ENCODE measurements at places on chromosomes 4 and X. TPM values are rescaled to one million over a fixed set of nuclear protein-coding genes. Genes with fewer than 3 reads are reported as not detected.

- no peak for DNase-seq
- no peak overlapping the region for H3K27ac ChIP-seq
- H3K36me3 ChIP-seq = no peaks in the 10 kb centered on the region
- no peak overlapping the region for H3K4me3 ChIP-seq
These were observed 52.3 kb upstream of the TRPC5OS start for GRCh38 chrX:111823703-111824102.

DNA sequence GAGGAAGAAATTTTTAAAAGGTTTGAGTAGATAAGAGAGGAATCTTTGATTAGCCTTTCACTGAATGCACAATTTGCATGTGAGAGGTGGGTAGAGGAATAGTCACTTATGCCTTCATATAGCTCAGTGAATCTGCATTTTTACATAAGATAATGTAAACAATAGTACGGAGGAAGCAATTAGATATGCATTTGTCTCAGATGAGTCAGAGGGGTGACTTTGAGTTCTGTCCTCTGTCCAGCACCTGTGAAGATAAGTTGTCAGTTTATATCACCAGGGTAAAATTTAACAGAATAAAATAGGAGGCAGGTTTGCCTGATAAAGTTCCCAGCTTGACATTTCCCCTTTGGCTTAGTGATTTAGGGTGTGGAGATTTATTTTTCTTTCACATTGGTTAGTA is 841.9 kb downstream of the PCDH18 start:
- DNase-seq = no peak
- no peaks in the 10 kb centered on the region for H3K4me1 ChIP-seq
- H3K36me3 ChIP-seq = no peaks in the 10 kb centered on the region
- no peak overlapping the region for H3K4me3 ChIP-seq
- no peak overlapping the region for H3K27ac ChIP-seq

GRCh38 chrX:133685822-133686221 is 270.5 kb upstream of the GPC4 start:
- H3K27ac ChIP-seq = no peak overlapping the region
- DNase-seq = no peak
- H3K4me3 ChIP-seq = no peak overlapping the region
- no peaks in the 10 kb centered on the region for H3K4me1 ChIP-seq
- no peaks in the 10 kb centered on the region for H3K27me3 ChIP-seq

HTRA3 gene
- 13.0 TPM for total RNA-seq

SLC39A8 gene
- 8.6 TPM for total RNA-seq

NSG1 gene
- 32.9 TPM for total RNA-seq

DNA sequence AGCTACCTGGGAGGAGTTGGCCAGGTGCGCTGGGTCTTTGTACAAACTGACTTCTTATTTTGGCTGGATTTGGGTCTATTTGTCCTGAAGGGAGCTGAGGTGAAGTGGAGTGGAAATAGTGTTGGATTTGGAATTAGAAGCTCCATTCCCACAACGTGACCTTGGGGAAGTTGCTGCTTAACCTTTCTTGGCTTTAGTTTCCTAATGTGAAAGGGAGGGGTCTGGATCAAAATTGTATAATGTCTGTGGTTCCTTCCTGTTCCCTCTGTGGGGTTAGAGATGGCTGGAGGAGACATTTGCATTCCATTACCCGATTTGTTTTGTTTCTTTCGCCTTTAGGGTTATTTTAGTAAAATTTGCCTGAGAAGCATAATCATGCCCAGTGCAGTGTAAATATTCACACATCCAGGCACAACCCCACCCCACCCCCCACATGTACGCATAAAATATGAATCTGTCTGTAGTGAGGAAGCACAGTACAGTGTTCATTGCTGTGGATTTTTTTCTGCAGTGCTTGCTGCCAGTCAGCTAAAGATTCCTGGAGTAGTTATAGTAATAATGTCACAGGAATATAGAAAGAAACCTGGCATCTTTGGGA is 21.5 kb downstream of the JADE1 start:
- H3K27me3 ChIP-seq = no peaks in the 10 kb centered on the region
- peaks cover 43% of the 10 kb centered on the region for H3K36me3 ChIP-seq
- H3K4me3 ChIP-seq = no peak overlapping the region
- H3K27ac ChIP-seq = peak overlapping the region; percentile 36
- DNase-seq = no peak
- peaks cover 69% of the 10 kb centered on the region for H3K4me1 ChIP-seq

FSTL5 gene
- total RNA-seq = not detected

GRCh38 chr4:61771056-61771455 is 570.9 kb downstream of the ADGRL3 start:
- H3K27me3 ChIP-seq = no peaks in the 10 kb centered on the region
- H3K27ac ChIP-seq = no peak overlapping the region
- DNase-seq = no peak
- H3K36me3 ChIP-seq = no peaks in the 10 kb centered on the region
- no peak overlapping the region for H3K4me3 ChIP-seq

BBS12 gene
- 0.49 TPM for total RNA-seq

DNA sequence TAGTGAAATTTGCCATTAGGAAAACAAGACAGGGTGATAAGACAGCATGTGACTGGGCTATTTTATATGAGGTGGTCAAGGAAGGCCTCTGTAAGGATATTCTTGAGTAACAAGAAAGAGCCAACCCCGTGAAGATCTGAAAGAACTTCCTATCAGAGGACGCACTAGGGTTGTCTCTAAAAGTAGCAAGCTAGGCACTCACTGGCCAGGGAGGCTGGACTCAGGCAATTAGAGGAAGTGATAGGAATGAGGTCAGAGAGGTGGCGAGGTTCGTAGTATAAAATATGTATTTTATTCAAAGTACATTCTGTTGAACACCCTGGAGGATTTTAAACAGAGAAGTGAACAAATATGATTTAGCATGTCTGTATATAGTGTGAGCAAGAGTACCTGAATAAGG is 4.6 kb downstream of the BMPR1B start:
- no peak for DNase-seq
- no peaks in the 10 kb centered on the region for H3K36me3 ChIP-seq
- H3K4me1 ChIP-seq = peaks cover 15% of the 10 kb centered on the region
- no peak overlapping the region for H3K27ac ChIP-seq
- H3K4me3 ChIP-seq = no peak overlapping the region

GRCh38 chr4:182350041-182350440 is 106.8 kb downstream of the TENM3 start:
- H3K4me1 ChIP-seq = no peaks in the 10 kb centered on the region
- H3K27ac ChIP-seq = no peak overlapping the region
- no peak overlapping the region for H3K4me3 ChIP-seq
- no peak for DNase-seq
- no peaks in the 10 kb centered on the region for H3K36me3 ChIP-seq

- no peak overlapping the region for H3K4me3 ChIP-seq
- H3K4me1 ChIP-seq = peaks cover 8% of the 10 kb centered on the region
- DNase-seq = no peak
These were observed 23.3 kb upstream of the CHRNA9 start for GRCh38 chr4:40311811-40312346.

DNA sequence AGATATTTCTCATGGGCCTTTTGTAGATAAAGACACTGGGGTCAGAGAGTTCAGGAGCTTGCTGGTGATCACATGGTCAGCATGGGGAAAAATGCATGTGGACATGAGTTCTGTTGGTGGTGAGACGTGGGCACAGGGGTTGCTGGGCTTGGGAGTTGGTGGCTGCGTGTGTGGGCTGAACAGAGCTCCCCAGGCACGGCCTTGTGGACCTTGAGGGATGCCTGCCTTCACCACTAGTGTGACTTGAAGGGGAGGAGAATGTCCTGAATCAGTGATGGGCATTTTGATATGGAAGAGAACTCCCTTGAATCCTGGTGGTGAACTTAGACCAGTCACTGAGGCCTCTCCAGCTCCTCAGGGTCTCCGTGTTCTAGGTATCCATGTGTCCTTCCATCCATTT is 8.9 kb downstream of the CD99 start:
- no peaks in the 10 kb centered on the region for H3K27me3 ChIP-seq
- no peak overlapping the region for H3K4me3 ChIP-seq
- H3K27ac ChIP-seq = no peak overlapping the region
- H3K36me3 ChIP-seq = no peaks in the 10 kb centered on the region

- H3K27ac ChIP-seq = peak overlapping the region; percentile 95
- peak overlapping the region; percentile 89 for H3K4me3 ChIP-seq
- H3K4me1 ChIP-seq = peaks cover 6% of the 10 kb centered on the region
- DNase-seq = no peak
- no peaks in the 10 kb centered on the region for H3K36me3 ChIP-seq
- no peaks in the 10 kb centered on the region for H3K27me3 ChIP-seq
These were observed 173.6 kb downstream of the CBR4 start for GRCh38 chr4:168836490-168836889.

LGI2 gene
- 3.8 TPM for total RNA-seq

DNA sequence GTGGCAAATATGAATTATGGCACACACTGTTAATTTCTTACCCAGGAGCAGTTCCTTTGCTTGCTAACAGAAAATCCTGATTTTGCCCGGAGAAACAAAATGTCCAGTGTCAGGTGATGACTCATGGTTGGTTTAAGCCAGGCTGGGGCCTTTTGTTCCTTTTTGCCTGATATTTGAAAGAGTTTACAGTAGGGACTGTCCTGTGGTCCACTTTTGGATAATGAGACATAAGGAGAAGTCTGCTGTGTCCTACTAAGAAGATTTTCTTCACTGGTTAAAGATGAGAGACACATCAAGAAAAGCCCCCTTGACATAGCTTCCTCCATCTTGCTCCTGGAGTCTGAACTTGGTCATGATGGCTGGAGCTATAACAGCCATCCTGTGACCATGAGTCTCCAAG is 12.1 kb upstream of the DRD5 start:
- DNase-seq = no peak
- H3K27ac ChIP-seq = no peak overlapping the region
- H3K4me1 ChIP-seq = no peaks in the 10 kb centered on the region
- H3K36me3 ChIP-seq = no peaks in the 10 kb centered on the region
- no peak overlapping the region for H3K4me3 ChIP-seq

DNA sequence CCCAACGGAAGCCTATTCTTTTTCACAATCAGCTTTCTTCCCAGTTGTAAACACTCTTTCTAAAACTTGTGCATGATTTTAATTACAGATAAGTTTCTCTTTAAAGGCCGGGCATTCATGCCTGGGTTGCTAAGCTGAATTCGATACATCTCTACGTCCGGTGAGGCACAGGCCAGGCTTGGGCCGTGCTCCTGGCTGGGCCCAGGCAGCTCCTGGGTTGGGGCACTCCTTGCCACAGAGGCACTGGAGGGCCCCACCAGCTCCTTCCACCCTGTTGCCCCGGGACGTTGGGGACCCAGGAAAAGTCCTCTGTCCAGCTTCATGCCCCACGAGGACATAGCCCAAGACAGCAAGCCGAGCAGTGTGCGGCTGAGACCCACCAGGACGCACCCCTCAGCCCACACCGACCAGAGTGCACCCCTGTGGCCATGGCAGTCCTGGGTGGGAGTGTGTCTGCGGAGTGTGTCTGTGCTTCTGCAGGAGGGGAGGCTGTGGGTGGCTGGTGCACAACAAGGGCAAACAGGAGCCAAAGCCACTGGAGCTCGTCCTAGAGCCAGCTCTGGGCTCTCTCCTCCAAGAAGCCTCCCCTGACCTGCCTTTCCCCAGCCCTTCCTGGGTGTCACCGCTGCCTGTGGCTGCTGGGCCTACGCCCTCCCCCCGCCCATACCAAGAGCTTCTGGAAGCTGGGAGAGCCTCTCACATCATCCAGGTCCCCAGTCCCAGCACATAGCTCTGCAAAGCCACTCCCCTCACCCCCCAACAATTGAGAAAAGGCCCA is 128.0 kb upstream of the NKX1-1 start:
- H3K4me1 ChIP-seq = no peaks in the 10 kb centered on the region
- no peak overlapping the region for H3K27ac ChIP-seq
- H3K4me3 ChIP-seq = no peak overlapping the region

- no peak for DNase-seq
- no peaks in the 10 kb centered on the region for H3K36me3 ChIP-seq
- no peaks in the 10 kb centered on the region for H3K4me1 ChIP-seq
- H3K27ac ChIP-seq = peak overlapping the region; percentile 63
- H3K27me3 ChIP-seq = no peaks in the 10 kb centered on the region
These were observed 953 bp downstream of the EPGN start for GRCh38 chr4:74309223-74309622.

GRCh38 chr4:1882850-1883271 is 11.7 kb downstream of the NSD2 start:
- no peak overlapping the region for H3K4me3 ChIP-seq
- no peak overlapping the region for H3K27ac ChIP-seq
- no peaks in the 10 kb centered on the region for H3K27me3 ChIP-seq
- no peak for DNase-seq
- no peaks in the 10 kb centered on the region for H3K36me3 ChIP-seq
- H3K4me1 ChIP-seq = no peaks in the 10 kb centered on the region

FAM47E gene
- not detected for total RNA-seq

Data from esophagus squamous epithelium (tissue), 5 donors.